ENCODE measurements at places on chromosomes 5 and 9.

DNA sequence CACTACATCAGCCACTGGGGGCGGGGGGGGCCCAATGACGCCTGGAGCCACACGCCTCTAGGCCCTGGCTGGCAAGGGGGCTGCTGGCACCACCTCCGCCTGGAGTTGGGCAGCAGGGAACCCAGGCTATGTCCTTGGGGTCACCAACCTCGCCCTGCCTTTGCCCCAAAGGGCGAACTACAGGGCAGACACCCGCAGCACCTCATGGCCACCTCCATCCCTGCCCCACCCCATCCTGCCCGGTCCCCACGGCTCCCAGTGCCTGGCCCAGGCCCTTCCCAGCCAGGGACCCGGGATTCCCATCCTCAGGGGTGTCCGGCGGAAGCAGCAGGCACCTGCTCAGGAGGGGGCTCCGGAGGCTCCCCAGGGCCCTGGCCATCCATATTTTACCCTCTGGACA, 37.0 kb downstream of the NACC2 start:
- DNase-seq, result no peak

- no peak for DNase-seq
These were observed 30.2 kb downstream of the EFCAB9 start for GRCh38 chr5:172223901-172224873.

- no peak for DNase-seq
These were observed 25.0 kb downstream of the LHX2 start for GRCh38 chr9:124036578-124036977.

DNA sequence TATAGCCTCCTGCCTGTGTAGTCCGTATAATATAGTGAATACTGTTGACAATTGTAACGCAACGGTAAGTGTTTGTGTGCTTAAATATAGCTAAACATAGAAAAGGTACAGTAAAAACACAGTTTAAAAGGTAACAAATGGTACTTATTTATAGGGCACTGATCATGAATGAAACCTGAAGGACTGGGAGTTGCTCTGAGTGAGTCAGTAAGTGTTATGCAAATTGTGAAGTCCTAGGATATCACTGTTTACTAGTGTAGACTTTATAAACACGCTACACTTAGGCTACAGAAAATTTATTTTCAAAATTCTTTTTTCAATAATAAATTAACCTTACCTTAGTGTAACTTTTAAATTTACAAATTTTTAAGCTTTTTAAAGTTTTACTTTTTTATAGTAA, 1090.1 kb downstream of the CDH9 start:
- no peak for DNase-seq

DNA sequence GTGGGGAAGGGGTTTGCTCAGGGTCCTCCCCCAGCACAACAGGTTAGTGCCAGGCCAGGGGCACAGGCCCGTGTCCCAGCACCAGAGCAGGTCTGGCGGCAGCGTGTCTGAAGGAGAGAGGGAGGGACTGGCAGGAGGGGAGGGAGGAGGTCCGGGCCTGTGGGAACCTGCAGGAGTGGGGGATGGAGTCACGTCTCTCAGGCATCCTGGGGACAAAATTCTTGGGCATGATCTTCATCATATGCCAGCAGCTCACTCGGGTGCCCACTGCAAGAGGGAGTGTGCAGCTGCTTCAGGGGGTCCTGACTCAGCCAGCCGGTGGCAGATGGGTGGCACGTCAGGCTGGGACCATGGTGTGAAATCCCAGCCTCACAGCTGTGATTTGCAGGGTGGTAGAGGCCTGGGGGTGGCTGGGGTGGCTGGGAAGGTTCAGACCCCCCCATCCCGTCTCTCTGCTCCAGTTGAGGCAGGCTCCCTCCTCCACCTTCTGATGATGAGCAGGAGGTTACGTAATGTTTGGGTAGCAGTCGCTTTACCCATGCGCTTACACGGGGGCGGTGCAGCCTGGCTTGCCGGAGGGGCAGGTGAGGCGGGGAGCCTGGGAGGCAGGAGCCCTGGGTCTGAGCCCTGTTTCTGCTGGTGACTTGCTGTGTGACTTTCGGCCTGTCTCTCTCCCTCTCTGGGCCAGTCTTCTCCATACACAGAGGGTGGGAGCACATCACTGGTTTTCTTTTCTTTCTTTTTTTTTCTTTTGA, 40.5 kb downstream of the NCS1 start:
- DNase-seq, result no peak

GRCh38 chr9:119418721-119419120, 49.5 kb upstream of the BRINP1 start:
- no peak for DNase-seq

DNA sequence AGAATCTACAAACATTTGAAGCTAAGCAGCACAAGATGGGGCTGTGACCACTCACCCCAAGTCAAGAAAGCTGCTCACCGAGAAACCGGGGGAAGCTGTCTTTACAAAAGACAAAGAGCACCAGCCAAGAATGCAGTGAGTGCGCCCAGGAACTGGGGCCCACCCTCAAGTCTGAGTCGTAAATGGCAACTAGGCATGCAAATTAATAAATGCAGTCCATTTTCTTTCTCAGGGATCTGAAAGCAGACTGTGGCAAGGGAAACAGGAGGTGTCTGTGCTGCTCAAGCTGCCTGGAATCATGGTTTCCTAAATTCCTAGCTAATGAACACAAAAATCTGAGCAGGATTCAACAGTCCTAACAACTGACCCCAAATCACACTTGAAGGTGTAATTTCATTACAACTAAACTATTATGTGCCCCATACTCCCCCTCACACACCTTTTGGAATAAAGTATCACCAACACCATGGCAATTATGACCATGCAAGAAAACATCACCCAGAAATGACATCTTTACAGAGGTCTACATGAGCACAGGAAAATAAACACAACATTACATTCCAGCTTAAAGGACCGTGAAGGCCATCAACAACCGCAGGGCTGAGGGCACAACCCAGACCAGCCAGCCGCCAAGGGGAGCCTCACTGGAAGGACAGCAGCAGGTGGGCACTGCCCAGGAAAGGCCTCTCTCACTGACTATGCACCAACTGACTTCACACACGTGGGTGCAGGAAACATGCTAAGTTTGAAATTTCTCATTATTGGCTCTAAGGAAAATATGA, 17.6 kb downstream of the NSUN2 start:
- no peak for DNase-seq

DNA sequence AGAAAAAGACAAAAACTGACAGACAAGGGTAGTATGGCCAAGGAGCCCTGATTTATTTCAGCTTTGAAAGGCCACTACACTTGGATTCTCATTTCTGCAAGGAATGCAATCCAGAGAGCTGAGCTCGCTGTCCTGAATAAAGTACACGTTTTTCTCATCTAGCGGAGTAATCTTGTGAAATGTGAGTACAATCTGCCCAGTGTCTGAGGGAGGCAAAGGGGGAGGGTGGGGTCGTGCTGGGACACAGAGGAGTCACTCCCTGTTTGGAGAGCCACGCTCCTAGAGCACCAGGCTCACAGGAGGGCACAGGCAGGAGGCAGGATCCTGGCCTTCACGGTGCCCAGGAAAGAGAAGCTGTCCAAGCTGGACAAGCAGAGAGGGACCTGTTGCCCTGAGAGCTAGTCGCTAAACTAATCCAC, 51.0 kb upstream of the IFNK start:
- DNase-seq, result no peak

DNA sequence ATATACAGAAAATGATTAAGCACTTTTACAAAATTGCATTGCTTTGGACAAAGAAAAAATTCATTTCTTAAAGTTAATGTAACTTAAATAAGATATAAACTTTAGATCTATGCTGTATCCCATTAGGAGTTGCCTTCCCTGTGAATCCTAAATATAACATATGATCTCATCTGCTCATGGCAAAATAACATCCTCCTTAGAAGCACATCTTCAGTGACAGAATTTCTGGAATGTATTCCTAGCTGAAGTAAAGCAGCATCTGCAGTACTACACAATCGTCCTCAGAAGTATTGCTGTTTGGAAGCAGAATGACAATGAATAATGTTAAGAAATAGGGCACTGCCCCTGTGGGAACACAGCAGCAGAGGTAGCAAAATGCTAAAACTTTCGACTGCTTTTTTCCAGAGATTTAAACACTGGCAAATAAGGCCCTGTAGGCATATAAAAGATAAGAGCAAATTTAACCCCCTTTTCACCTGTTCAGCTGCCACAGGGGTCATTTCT, 571.0 kb downstream of the PTPRD start:
- DNase-seq, result no peak

DNA sequence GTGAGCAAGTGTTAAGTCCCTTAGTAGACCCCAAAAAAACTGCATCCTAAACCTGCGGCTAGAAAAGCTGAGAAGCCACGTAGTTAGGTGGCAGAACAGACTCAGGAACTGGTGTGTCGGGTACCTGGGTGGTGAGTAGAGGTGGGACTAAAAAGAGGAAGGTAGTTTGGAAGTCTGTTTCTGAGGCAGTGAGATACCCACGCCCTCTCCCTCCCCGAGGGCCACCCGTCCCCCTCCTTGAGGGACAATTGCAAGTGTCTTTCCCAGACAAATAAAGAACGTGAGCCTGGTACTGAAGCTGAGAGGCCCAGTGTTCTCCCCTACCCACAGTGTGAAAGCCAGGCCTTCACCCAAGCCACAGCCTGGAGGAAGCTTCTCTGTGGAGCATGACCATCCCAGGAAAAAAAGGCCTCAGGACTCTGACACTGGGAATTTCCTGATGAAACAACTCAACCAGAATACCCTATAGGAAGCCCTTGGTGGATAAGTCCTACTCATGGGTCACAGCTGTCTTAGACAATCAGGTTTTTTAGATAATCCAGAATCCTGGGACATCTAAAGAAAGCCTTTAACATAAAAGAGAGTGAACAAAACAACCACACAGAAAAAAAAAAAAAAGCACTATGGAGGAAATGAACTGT, 7.0 kb upstream of the CD74 start:
- no peak for DNase-seq

DNA sequence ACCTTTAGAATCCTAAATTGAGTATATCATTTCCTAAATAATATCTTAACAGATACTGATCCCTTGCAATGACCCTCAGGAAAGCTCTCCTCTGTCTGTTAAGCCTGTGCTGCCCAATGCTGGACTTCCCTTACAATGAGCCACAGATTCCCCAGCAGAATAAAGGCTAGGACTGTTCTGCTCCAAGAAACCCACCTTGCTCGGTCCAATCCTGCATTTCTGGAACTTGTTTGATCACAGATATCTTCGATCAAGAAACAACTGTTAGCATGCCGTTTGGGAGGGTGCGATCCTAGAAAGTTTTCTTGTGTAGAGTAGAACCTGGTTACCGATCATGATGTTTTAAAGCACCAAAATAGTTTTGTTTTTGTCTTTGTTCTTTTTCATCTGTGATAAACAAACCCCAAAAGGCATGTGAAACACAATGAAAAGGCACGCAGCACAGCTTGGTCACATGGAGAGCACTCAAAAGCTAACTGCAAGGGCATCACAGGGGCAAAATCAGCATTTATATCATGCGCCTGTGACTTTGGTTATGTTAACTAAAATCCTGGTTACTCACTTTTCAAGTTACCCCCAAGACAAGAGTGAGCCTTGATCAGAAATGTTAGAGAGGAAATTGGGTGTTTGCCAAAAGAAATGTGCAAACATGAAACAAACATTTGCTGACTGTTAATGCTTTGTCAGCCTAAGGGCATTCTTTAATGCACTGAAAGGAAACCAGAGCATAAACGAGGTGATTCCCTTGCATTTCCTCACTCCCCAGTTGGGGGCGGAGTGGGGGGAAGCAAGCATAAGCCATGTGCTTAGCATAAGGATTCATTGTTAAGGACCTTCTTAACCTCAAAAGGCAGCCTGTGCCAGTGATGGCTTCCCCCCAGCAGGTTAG, 61.9 kb upstream of the ADAMTS16 start:
- DNase-seq, result no peak

DNA sequence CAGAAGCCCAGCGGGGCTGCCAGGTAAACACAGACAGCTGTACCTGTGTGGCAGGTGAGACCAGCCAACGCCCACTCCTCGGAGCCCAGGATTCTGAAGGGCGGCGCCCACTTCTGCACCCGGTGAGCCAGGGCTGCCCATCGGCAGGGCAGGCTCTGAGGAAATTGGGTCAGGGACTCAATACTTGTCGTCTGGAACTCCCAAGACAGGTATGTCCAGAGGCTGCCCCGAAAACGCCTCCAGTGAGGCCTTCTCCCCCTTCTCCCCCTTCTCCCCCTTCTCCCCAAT, 19.8 kb downstream of the GLT6D1 start:
- no peak for DNase-seq

GRCh38 chr9:15743512-15743911, 190.7 kb downstream of the CCDC171 start:
- no peak for DNase-seq

- DNase-seq, result no peak
These were observed 240.1 kb upstream of the GRAMD2B start for GRCh38 chr5:126182971-126183695.

DNA sequence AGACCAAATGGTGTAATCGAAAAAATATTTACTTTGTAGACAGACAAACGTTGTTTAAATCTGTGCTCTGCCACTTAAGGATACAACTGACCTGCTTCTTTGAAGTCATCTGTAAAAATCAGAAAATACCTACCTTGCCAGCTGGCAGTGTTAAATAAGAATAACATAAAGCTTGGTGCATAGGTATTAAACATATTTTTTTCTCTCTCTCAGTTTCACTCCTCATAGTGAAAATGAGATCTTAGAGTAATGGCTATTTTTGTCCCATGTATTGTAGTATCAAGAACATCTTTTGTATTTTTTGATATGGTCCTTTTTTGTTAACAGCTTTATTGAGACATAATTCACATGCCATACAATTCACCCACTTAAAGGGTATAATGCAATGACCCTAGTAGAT, 17.9 kb upstream of the RANBP17 start:
- DNase-seq, result no peak

GRCh38 chr9:88994469-88995199, 3.4 kb downstream of the S1PR3 start:
- no peak for DNase-seq

DNA sequence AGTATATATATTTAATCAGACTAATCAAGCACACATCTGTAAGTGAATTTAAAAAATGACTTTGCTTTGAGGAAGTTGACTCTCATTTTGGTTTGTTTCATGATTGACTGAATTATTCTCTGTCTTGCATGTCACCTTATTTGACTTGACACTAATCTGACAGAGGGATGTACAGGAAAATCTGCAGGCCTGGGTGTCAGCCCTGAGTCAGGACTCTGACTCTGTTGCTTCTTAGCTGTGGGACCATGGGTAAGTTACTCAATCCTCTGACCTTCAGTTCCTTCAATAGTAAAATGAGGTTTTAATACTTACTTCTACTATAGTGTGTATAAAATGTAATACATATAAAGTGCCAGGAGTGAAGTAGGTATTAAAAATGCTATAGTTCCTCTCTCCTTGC, 415.9 kb downstream of the ARHGEF28 start:
- DNase-seq, result no peak

DNA sequence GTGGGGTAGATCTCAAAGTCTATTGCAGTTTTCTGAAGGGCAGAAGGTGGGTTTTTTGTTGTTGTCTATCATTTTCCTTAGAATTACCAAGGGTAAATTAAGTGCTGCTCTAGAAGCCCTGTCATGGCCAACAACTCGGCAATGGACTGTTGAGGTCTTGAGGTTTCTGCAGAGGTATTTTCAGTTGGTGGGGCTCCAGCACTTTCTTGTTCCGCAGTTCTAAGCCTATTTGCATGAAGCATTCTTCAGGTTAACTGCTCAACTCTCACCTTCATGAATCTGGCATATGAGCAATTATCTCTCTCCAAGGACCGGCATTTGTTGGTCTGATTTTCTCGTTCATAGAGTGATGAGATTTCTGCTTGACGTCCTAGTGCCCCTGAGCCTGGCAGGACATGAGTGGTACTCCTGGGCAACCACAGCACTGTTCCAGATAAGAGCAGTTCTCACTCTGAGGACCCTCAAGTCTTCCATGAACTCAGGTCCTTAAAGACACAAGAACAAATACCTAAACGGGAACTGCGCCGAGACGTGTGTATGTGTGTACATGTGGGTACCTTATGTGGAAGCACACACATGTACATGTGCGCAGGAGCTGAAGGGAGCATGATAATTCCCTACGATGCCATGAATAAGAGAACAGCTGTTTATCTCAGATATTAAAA, 544.5 kb downstream of the CSNK1G3 start:
- no peak for DNase-seq
